Fibroblast of skin of scalp (primary cell): ENCODE measurements at places on chromosomes 1 and 21.

DNA sequence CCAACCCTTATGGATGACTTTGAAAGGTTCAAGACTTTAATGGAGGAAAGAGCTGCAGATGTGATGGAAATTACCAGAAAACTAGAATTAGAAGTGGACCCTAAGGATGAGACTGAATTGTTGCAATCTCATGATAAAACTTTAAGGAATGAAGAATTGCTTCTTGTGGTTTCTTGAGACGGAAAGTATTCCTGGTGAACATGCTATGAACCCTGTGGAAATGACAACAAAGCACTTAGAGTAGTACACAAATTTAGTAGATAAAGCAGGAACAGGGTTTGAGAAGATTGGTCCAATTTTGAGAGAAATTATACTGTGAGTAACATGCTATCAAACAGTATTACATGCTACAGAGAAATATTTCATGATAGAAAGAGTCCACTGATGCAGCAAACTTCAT is 215.4 kb downstream of the OMA1 start:
- DNase-seq: peak; percentile 28

GRCh38 chr1:155183775-155184221 is 10.1 kb downstream of the TRIM46 start:
- DNase-seq: no peak

GRCh38 chr1:119428991-119429390 is 14.0 kb downstream of the HSD3B2 start:
- DNase-seq: no peak

DNA sequence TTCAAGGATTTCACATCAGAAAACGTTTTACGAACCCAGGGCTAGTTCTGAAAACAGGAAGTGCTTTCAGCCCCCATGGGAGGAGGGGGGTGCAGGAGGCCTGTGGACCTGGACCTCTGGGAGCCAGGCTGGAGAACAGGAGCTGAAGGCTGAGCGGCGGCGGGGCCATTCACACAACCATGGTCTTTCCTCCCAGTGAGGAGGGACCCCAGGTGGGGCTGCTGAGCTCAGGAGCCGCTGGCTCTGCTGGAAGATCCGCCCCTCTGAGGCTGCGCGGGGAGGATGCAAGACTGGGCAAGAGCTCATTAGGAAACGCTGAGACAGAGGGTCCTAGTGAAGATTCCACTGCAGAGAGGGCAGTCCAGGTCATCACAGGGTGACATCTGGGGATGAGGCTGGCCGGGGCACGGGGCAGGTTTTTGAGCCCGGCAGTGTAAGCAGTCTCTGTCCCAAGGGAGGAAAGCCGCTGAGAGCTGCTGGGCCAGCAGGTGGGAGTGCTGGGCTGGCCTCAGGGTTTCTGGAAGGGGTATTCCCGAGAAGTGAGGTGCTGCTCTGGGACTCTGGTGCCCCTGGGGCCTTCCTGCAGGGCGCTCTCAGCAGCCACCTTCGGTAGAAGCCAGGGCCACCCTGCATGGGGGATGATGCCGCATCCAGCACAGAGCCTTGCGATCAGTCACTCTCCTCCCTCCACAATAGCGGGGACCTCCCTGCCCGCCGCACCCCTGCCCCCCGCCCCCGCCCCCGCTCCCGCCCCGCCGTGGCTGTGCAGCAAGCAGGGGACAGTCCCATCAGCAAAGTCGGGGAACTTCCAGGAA is 7.5 kb downstream of the MX2 start:
- DNase-seq: peak; percentile 7

GRCh38 chr1:30161953-30162352 is 561.4 kb downstream of the MATN1 start:
- no peak for DNase-seq

GRCh38 chr1:23444104-23444533 is 19.6 kb upstream of the TCEA3 start:
- DNase-seq: peak; percentile 31

DNA sequence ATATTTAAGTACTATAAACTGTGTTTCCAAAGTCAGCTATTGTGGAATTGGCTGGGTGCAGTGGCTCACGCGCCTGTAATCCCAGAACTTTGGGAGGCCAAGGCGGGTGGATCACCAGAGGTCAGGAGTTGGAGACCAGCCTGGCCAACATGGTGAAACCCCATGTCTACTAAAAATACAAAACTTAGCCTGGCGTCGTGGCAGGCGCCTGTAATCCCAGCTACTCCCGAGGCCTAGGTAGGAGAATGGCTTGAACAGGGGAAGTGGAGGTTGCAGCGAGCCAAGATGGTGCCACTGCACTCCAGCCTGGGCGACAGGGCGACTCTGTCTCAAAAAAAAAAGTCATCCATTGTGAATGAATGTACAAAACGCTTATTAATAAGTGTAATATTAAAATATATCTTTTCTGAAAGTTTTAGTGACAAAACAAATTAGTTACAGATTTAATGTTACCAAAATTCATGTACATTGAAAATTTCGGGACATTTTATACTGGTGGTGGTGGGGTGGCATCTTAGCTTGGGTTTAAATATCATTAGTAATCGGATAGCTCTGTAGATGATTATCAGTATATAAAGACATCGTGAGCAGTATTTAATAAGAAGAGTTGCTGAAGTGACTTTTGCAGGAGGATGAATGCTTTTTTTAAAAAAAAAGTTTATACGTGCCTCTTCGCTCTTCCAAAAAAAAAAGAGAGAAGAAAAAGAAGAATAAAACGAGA is 503 bp upstream of the SRSF11 start:
- DNase-seq: no peak

DNA sequence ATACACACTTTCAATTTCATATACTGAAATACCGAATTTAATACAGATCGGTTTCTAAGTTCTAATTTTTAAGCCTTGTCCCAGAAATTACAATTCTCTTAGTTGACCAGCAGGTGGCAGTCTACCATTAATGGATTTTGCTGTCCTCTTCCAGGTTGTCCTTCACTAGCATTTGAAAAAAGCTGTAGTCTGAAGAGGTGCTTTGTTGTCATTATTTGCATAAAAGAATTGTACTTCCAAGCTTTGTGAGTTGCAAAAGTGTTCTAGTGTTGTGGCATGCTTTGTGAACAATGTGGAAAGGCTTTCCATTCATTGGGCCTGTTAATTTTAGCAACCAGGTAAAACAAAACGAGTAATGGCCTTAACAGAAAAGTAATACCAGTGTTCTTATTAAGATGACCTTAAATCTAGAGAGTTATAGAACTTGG is 193.6 kb downstream of the RPS6KC1 start:
- DNase-seq: peak; percentile 51

GRCh38 chr21:43277481-43278351 is 108.9 kb downstream of the CRYAA start:
- DNase-seq: no peak

- no peak for DNase-seq
Measured at GRCh38 chr1:113855630-113856400, 15.7 kb downstream of the PTPN22 start.

GRCh38 chr1:28078680-28079626 is 9.5 kb downstream of the EYA3 start:
- DNase-seq: peak; percentile 72

DNA sequence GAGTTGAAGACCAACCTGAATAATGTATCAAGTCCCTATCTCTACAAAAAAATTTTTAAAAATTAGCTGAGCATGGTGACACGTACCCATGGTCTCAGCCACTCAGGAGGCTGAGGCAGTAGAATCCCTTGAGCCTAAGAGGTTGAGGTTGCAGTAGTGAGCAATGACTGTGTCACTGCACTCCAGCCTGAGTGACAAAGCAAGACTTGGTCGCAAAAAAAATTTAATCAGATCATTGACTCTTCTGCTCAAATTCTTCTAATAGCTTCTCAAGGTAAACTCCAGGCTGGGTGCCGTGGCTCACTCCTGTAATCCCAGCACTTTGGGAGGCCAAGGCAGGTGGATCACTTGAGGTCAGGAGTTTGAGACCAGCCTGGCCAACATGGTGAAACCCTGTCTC is 85.9 kb upstream of the PUM1 start:
- DNase-seq: no peak

- peak; percentile 45 for DNase-seq
Measured at GRCh38 chr21:16181018-16181417, 451.2 kb downstream of the USP25 start.

DNA sequence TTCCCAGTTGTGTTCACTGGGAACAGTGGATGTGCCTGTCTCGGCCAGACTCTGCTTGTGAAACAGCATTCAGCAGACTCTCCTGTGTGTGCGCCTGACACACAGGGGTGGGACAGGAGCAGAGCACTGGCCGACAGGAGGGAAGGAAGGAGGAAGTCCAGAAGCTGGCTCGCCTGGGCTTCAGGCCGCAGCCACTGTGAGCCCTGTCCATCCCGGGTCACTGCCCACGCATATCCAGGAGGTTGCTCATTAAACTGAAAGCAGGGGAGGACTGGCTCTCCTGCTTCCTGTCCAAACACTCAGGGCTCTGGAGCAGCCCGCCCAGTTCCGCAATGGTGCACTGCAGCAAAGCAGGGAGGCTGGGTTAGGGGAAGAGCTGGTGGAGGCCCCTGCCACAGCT is 218.7 kb upstream of the VAMP3 start:
- DNase-seq: no peak

- DNase-seq: no peak
Measured at GRCh38 chr1:241012708-241013340, 344.2 kb downstream of the RGS7 start.

GRCh38 chr1:34759503-34760357 is at the start of gene GJB4:
TSS of gene GJB4 (plus strand) at chr1:34759740. CDS start at chr1:34761255, 1,515 bp downstream.
- DNase-seq: no peak

GRCh38 chr1:24344090-24344742 is 25.1 kb downstream of the GRHL3 start:
- DNase-seq: no peak

- peak; percentile 89 for DNase-seq
Measured at GRCh38 chr1:16181887-16182719, 26.2 kb upstream of the EPHA2 start.

GRCh38 chr21:41746744-41747006 is 20.2 kb downstream of the RIPK4 start:
- DNase-seq: no peak

- no peak for DNase-seq
Measured at GRCh38 chr1:119327094-119327449, 41.5 kb upstream of the HAO2 start.

GRCh38 chr21:16134134-16134533 is 404.4 kb downstream of the USP25 start:
- DNase-seq: no peak

DNA sequence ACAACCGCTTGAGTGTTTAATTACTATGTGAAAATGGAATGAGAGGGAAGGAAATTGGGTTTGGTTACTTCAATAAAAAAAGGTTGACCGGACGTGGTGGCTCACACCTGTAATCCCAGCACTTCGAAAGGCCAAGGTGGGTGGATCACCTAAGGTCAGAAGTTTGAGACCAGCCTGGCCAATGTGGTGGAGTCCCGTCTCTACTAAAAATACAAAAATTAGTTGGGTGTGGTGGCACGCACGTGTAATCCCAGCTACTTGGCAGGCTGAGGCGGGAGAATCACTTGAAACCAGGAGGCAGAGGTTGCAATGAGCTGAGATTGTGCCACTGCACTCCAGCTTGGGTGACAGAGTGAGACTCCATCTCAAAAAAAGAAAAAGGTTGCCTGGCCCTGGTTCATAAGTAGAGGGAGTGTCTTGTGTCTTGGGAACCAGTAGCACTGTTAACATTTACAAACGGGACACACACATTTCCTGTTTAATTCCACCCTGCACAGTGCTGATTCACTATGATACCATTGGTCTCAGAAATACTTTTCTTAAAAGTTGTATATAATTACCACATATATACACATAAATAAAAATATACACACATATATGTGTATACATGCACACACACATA is 27.6 kb upstream of the CLDN14 start:
- no peak for DNase-seq

- no peak for DNase-seq
Measured at GRCh38 chr1:236670060-236670459, 16.2 kb upstream of the ACTN2 start.

DNA sequence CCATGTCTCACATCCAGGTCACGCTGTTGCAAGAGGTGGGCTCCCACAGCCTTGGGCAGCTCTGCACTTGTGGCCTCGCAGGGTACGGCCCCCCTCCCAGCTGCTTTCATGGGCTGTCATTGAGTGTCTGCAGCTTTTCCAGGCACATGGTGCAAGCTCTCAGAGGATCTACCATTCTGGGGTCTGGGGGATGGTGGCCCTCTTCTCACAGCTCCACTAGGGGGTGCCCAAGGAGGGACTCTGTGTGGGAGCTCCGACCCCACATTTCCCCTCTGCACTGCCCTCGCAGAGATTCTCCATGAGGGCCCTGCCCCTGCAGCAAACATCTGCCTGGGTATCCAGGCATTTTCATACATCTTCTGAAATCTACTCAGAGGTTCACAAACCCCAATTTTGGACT is 219.4 kb downstream of the LRRC7 start:
- no peak for DNase-seq

GRCh38 chr1:174153085-174153824 is 6.1 kb upstream of the RABGAP1L start:
- DNase-seq: no peak

DNA sequence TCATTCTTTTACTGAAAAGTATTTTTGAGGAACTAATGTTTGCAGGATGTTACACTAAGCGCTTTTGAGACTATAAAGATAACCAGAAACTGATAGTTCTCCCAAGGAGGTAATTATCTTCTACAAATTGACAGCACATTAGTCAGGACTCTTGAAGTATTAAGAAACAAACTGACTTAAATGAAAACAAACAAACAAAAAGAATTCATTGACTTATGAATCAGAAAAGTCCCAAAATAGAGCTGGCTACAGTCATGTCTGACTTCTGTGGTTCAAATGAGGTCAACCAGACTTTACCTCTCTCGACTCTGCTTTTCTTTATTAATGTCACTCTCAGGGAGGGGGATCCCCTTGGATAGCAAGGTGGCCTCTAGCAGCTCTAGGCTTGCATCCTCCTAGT is 296.8 kb downstream of the TPR start:
- no peak for DNase-seq

DNA sequence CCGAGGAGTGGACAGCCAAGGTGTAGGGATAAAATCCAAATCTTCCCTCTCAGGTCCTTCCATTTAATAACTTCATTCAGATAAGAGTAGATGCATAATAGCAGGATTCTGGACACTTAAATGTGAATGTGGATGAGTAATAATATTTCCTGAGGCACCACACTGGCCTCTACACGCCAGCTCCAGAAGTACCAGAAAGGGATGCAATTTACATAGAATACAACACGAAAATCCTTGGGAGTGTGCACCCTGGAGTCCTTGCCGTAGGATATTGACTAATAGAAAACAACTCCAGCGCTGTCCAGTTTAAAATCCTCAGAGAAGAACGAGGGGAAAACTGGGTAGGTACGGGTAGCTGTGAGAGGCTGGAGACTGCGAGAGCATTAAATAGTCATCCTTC is 6.9 kb downstream of the PLXNA2 start:
- no peak for DNase-seq

DNA sequence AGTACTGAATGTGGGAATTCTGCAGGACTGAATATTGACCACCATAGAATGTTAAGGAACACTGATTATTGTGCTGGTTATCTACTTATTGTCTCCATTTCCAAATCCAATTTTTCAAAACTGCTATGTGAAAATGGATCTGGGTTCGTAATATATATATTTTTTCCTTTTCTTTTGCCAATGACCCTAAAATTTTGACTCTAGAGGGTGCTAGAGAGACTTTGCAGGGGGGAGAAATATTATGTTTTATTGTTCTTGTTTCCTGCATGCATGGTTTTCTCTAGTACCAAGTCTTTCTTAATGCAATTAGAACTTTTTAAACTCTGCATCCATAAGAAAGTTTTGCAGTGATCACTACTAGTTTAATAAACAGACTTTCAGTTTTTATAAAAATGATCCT is 1256.9 kb downstream of the BRINP3 start:
- DNase-seq: no peak
